ENCODE measurements at places on chromosomes 7 and 10.

DNA sequence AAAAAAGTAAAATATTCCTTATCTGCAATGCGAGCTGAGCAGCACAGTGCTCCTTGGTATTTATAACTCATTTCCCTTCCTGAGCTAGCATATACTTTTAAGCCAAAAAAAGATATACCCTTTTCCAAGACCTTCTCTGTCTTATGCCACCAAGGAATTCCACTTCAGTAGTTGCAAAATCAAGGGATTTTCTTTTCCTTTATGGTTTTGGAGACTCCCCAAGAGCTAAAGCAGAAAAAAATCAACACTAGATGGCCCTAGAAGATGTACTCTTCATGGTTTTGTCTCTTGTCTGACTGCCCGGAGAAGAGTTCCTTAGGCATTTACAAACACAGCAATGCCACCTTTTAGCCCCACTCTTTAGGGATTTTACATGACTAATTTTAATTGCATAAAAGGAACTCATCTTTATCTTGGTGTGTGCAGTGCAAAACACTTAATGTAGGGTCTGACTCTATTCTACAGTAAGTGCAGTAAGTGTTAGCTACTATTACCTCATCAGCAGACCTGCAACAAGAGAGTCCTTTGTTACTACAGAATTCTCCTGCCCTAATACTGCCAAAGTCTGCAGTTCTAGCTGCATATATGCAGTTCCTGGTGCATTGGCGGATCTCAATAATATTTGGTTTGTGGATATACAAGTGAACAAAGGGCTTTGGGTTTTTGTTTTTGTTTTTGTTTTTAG lies 443.3 kb downstream of the GFRA1 start:
- DNase-seq = no peak

- DNase-seq = no peak
Observed at GRCh38 chr7:150668977-150669376, 16.5 kb upstream of the GIMAP2 start.

DNA sequence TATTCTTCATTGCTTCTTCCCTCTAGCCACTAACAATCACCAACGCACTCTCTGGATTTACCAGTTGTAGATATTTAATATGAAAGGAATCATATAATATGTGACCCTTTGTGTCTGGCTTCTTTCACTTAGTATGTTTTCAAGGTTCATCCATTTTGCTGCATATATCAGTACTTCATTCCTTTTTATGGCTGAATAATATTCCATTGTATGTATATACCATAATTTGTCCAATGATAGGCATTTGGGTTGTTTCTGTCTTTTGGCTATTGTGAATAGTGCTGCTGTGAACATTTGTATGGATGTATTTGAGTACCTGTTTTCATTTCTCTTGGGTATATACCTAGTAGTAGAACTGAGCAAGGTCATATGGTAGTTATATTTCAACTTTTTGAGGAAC lies 7.3 kb downstream of the AKAP9 start:
- DNase-seq = no peak

DNA sequence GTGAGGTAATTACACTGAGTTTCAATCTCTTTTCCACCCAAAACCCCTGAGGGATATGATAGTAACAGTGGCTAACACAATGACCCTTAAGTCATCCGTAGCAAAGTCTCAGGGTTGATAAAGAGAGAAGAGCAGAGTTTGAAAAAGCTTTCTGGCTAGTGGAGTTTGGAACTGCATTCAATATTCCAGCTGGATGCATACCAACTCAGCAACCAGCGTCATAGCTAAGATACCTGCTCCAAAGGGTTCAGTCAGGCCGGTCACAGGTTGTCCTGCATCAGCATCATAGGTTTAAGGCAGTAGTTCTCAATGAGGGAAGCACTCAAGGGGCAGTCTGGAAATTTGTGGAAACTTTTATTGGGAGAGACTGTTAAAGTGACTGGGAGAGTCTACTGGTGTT lies 93.5 kb downstream of the CNOT4 start:
- no peak for DNase-seq

GRCh38 chr7:155282671-155283070 lies 15.0 kb upstream of the INSIG1 start:
- no peak for DNase-seq

- no peak for DNase-seq
Observed at GRCh38 chr10:12985347-12985746, 16.2 kb downstream of the CCDC3 start.

DNA sequence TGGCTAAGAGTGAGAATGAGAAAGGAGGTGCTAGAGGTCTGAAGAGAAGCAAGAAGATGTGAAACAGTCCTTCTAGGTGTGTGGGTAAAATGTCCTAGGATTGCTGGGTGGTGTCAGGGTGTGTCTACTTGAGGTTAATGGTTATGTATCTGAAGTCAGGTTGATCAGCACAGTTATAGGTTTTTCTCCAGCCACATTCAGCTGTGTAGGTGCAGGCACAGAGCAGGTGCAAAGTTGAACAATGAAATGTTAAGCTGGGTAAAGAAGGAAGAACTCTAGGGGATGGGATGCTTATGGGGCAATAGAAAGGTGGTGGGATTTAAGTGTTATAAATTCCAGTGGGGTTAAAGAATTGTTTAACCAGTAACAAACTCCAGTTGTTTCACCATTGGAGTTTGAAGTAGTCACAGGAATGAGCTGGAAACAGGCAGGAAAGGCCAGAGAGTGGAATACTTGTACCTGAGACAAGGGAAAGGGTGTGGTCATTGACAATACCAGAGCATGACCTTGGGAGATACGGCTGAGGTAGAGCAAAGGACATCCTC lies 200.4 kb upstream of the YAE1 start:
- no peak for DNase-seq

GRCh38 chr10:24706479-24707118 lies 17.1 kb downstream of the ARHGAP21 start:
- DNase-seq = no peak

DNA sequence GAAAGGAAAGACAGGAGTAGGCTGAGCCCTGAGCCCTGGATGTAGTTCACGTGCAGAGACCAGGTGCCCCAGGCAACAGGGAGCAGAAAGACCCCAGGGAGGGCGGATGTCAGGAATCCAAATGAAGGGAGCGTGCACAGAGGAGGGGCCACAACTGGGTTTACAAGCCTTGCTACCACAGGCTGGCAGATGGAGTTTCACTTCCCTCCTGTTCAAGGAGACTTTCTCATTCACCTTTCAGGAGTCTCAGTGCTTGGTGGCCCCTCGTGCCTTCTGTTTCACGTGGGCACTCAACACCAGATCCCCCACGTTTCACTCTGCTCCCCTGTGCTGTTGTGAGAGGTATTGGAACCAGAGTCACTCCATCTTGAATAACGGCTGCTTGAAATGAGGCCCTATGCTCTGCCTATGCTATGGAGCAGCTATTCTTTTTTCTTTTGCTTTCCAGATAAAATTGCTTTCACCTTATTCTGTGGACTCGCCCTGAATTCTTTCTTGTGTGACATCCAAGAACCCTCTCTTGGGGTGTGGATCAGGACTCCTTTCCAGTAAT lies 601.4 kb upstream of the IGFBP3 start:
- no peak for DNase-seq

DNA sequence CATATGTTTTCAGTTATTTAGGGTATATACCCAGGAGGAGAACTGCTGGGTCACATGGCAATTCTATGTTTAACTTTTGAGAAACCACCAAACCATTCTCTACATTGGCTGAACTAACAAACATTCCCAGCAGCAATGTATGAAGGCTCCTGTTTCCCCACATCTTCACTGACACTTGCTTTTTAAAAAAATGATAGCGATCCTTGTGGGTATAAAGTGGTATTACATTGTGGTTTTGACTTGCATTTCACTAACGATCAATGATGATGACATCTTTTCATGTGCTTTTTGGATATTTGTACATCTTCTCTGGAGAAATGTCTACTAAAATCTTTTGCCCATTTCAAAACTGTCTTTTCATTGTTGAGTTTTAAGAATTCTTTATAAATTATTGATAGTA lies 51.2 kb upstream of the ANAPC16 start:
- DNase-seq = no peak

DNA sequence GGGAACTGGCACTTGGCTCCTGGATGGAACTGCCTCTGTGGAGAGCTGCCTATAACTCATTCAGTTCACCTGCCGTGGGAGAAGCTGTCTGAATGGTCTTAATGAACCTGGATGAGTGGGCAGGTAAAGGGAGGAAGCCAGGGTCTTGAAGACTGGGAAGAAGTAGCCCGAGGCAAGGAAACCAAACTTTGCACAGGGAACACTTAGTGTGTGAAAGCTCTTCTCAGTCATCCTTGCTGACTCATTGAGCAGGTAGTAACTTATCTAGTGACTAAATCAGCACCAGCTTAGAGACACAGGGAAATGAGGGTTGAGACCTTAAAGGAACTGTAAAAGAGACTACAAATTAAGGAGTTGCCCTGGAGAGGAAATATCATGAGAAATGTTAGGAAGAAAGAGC lies 9.9 kb downstream of the LRRC4 start:
- no peak for DNase-seq

- DNase-seq = no peak
Observed at GRCh38 chr7:151839451-151839921, 37.4 kb downstream of the PRKAG2 start.

DNA sequence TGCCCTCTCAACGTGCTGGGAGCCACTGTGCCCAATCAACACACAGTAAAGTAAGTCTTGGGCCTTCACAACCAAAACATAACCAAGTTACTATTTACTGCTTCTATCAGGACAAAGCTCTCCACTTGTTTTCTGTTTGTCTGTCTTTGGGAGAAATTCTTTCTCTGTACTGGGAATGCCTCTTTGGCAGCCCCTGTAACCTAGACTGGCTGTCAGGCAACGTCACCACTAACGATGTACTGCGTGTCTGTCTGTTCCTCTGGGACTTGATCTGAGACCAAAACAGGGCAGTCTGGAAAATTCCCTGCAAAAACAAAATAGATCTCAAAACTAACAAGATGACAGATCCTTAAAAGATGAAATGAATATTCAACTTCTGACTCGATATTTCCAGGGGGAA lies 113.0 kb downstream of the SMURF1 start:
- no peak for DNase-seq

DNA sequence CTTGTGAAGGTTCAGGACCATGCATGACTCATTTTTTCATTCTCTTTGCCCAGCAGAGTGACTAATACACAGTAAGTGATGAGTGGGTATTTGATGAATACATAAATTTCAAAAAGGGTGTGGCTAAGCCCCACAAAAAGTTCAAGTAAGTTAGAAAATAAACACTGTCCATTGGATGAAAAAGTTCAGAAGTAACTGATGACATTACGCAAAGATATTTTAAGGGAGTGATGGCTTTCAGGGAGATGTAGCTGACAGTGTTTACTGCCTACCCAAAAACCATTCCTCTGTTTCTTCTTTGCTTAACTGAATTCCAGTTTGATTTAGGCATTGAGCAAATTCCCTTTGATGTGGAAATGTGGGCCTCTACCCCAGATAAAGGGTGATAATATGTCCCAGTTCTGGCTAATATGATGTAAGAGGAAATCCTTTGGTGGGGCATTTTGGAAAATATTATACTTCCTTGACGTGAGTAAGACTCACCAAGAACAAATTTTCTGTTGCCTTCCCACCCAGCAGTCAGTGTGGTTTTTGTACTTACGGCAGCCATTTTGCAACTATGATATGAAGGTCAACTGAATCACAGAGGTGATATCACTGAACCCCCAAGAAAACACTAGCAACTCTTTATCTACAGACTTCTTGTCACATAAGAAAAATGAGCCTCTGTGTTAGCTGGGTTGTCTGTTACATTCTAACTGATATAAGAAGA lies 29.0 kb upstream of the EBLN1 start:
- DNase-seq = no peak

GRCh38 chr7:134809616-134810015 lies 30.2 kb downstream of the CALD1 start:
- no peak for DNase-seq

DNA sequence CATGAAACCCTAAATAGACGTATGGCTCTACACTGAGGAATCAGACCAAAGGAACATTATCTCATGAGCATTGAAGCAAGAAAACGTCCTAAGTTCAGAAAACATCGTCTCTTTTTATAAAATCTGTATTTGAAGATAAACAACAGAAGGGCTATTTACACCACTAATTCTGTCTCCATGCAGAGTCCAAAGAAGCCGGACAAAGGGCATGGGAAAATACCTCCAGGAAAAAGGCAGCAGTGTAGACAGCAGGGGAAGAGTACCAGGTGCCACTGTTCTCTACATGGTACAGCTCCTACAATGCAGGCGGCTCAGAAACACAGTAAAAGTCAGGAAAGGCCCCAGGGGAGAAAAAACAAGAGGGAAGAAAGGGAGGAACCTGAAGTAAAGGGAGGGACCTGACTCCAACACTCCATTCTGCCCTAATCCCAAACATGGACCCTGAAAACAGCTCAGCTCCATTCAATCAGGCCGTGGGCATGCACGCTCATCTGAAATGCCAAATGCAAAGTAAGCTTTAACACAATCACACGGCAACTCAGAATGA lies 17.5 kb downstream of the FAM171A1 start:
- DNase-seq = no peak

GRCh38 chr7:129789000-129789399 lies 163.8 kb downstream of the UBE2H start:
- DNase-seq = no peak

DNA sequence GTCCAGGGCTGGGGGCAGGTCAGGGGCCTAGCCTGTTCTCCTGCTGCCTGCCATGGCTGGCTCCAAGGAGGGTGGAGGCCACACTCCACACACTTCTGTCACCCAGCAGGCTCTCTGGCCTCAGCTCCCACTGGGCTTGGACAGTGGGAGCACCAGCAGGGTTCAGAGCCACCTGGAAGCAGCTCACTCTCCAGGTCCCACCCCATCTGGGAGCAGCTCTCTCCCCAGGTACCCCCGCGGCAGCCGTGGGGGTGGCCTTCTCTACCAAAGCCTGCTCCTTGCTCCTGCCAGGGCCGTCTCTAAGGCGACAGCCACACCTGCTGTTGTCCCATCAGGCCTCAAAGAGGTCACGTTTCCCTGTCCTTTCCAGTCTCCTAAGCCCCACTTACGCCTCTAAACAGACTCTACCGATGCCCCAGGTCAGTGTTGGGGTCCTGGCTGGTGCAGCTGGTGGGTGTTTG lies 142.5 kb upstream of the RET start:
- DNase-seq = no peak

- DNase-seq = no peak
Observed at GRCh38 chr10:132712743-132713142, 73.2 kb downstream of the NKX6-2 start.

- DNase-seq = no peak
Observed at GRCh38 chr10:83991986-83992753, 147.1 kb upstream of the GHITM start.

DNA sequence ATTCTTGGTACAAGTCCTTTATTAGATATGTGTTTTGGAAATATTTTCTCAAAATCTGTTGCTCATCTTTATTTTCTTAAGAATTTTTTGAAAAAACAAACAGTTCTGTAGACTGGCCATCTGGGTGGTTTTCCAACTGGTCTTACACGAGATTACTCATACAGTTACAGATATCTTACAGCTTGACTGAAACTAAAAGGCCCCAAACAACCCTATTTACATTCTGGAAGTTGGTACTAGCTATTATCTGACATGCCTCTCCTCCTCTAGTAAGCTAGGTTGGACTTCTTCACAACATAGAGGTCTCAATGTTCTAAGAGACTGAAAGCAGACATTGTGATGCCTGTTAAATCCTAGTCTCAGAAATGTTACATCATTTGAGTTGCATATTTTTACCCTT lies 52.0 kb downstream of the ZNF22 start:
- no peak for DNase-seq

All from stimulated activated CD4-positive, alpha-beta T cell treated with anti-CD3 and anti-CD28 coated beads, Interleukin-1b, Interleukin-23, amount 100 ng/mL, for 1 hour (primary cell).